ENCODE measurements at places on chromosomes 4 and X.

- no peak for DNase-seq
These were observed 33.7 kb downstream of the HTT-AS start for GRCh38 chr4:3040452-3041191.

DNA sequence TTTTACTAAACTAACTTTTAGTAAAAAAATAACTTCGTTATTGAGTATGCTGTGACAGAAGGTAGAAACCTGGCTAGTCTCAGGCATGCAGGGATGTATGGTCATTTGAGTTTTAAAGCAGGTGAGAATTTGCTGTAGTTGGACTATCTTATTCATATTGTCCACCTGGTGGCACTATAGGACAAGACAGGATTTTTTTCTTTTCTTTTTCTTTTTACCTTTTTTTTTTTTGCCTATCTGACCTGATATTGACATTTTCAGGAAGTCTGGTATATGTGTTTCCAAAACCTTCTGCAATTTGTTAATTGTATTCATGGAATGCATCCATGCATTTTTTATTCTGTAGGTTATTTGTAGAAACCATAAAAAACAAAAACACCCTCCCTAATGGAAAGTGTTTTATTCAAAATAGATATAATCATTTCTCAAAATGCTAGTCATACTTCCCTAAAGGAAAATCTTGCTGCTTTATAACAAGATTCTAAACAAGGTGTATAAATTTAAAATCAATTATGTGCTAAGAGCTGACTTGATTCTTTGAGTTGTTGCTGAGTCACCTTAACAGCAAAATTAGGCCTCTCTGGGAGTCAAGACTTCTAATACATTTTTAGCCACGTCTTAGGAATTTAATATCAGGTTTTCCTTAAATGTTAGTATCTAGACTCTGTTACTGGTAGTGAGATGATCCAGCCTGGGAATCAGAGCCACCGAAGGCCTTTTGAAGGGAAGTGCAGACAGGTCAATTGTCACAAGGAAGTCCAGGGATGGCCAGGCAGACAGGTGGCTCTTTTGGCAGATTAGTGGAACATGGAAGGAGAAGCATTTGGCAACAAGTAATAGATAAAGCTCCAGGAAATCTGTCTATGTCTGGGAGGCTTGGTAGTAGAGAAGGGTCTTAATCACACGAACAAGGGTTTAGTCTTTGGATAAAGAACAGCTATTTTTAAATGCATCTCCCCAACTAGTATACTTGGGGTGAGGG is 201.3 kb upstream of the GNPDA2 start:
- peak; percentile 52 for DNase-seq

DNA sequence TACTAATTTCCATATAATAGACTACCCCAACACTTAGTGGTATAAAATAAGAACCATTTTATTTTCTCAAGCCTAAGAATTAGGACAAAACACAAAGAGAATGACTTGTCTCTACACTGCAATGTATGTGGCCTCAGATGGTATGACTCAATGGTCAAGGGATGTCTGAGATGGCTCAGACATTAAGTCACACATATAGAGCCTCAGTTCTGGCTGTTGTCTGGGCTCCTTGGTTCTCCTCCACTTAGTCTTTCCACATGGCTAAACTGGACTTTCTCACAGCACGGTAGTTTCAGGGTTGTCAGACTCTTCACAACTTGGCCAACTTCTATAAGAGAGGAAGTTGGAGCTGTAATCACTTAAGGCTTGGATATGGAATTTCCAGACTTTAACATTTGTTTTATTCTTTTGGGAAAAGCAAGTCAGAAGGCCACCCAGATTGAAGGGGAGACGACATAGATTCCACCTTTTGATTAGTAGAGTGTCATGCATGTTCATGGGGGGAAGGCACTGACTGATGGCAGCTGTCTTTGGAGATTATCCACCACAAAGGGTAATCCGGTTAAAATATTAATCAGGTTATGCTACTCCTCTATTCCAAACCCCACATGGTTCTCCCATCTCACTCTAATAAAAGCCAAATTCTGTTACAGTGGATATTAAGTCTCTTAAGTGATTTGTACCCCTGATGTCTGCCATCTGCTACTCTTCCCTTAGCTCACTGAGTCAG is 9.4 kb downstream of the IL15 start:
- peak; percentile 98 for DNase-seq

DNA sequence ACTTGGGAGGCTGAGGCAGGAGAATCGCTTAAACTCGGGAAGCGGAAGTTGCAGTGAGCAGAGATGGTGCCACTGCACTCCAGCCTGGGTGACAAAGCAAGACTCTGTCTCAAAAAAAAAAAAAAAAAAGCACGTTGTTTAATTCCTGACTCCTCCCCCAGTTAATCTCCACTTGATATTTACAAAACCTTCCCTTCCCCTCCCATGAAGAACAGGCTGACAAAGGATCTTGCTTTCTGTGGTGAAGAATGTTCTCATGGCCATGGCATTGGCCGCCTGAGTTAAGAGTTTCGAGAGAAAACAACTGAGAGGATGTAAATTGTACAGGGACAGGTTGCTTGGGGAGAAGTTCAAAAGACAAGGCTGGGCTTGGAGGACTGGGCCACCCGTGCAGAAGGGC is 168.2 kb upstream of the BCOR start:
- no peak for DNase-seq

- DNase-seq = no peak
These were observed 22.7 kb upstream of the RNF212 start for GRCh38 chr4:1136048-1136447.

DNA sequence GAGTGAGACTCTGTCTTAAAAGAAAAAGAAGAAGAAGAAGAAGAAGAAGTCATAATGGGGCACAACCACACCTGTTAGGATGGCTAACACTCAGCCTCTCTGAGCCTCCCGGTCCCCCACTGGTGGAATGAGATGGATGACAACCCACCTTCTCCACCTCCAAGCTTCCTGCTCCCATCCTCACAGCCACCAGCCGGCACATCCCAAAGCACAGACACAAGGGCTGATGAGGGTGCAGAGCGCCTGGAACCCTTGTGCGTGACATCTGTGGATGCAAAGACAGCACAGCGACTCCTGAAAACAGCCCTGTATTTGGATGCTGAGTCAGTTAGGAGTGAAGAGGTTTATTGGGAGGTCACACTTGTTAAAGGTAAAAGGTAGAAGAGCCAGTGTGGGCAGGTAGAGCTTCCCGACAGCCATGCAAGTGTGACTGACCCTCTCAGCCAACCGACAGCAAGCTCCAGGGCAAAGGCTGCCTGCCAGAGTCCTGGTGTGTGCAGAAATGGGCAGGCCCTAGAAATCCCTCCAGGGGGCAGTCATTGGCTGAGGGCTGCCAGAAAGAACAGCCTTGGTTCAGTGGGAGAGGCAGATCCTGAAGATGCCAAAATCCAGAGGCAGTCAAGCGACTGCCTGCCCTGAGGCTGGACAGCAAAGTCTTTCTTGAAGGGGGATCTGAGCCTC is 26.6 kb upstream of the MAN2B2 start:
- peak; percentile 48 for DNase-seq

GRCh38 chr4:150332086-150332485 is 249.9 kb upstream of the MAB21L2 start:
- DNase-seq = no peak

DNA sequence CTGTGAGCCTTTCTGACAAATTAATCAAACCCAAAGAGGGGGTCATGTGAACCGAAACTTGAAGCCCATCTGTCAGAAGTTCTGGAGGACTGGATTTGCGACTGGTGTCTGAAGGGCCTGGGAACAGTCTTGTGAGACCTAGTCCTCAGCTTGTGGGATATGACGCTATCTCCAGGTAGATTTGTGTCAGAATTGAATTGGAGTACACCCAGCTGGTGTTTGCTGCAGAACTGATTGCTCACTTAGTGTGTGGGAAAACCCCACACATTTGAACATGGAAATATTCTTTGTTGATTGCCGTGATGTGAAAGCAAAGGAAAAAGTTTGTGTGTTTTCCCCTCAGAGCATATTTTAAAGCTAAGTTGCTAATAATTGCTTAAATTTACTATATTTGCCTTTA is 30.3 kb upstream of the TMSB15B start:
- DNase-seq = no peak

GRCh38 chrX:132413459-132413858 is 75.4 kb downstream of the MBNL3 start:
- peak; percentile 12 for DNase-seq

Data from kidney tubule cell (primary cell).